Activated T-helper 1 cell treated with anti-CD3 and anti-CD28 coated beads, Interleukin-12 subunit alpha, Interleukin-12 subunit beta, Interleukin-2, Interleukin-4 antibody, amounts not matched to agents 30 ng/mL and 10 ng/mL and 1 ng/mL, durations not matched to agents 14 hours and 24 hours and 36 hours (primary cell): ENCODE measurements at places on chromosomes 11 and 22.

- DNase-seq, result no peak
Measured at GRCh38 chr11:113091481-113091780, 130.2 kb downstream of the NCAM1 start.

- no peak for DNase-seq
Measured at GRCh38 chr11:107973641-107974040, 35.1 kb upstream of the CUL5 start.

DNA sequence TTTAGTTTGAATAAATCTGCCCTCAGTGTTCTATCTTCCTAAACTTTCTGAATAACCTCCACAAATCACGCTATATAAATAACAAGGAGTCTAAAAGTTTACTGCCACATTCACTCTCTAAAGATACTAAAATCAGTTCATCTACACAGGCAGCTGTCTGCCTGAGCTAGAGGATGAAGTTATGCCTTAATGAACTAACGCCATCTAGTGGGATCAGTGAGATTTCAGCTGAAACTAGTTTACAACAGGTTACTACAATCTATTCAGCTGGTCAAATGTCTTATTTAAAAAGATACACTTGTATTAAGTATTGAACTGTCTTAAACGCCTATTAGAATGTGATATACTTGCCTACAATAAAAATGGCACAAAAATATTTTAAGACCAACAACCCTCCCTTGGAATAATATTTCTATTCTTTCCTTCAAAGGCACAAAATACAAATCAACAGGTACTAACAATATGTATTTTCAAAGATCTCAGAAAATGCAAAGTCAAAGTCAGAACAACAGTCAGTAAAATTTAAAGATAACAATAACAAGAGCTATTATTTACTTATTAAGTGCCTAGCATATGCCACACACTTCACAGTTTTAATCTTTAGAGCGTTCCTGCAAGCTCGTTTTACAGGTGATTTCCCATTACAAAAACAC is 84.1 kb downstream of the LARGE2 start:
- DNase-seq, result no peak

DNA sequence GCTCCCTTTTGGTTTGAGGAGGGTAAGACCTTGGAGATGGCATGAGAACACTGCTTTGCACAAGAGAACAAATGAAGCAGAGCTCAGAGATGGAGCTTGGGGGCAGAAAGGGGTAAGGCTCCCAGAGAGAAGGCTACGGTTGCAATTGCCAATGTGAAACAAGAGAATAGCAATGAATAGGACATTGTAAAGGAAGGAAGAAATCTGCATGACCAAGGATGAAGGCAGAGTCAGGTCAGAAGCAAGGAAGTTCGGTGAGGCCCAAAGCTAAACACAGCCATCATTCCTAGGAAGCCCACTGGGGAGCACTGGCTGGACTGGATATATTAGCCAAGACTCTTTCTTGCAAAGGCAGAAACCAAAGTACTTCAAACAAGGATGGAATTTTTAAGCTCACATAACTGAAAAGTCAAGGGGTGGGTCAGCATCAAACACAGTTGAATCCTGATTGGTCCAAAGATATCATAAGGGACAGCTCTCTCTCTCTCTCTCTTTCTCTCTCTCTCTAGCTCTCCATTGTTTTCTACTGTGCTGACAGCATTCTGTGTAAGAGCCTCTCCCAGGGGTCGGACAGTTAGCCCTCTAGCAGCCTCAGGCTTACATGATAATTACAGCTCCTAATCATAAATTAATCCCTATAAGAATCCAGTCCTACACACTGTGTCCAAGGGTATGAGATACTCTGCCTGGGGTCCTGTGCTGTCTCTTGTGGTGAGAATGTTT is 484.3 kb downstream of the SOX6 start:
- DNase-seq, result no peak

DNA sequence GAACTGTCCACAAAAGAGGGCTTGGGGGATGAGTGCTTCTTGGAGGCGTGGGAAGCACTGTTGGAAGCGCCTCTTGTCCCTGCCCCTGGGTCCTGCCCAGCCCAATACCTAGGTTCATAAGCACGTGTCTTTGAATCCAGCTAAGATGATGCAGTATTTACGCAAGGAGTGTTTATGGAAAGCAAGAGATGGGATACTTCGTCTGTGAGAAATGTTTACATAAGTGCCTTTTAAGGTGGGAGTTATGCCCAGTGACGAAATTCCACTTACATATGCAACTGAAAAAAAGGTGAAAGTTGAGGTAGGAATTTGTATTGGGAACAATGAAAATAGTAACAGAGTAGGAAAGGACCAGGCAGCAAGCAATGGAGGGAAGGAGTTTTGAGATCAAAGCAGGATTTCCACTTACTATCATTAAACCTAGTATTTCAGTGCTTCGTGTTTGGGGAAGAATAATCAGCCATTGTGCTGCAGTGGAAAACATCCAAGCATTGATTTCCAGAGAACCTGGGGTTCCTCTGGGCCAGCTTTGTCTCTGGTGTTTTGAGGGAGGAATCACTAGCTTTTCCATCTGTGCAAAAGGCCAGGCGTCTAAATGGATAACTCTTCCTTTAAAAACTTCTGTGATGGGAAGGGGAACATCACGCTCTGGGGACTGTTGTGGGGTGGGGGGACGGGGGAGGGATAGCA is 115.3 kb upstream of the TTC12 start:
- DNase-seq, result no peak

DNA sequence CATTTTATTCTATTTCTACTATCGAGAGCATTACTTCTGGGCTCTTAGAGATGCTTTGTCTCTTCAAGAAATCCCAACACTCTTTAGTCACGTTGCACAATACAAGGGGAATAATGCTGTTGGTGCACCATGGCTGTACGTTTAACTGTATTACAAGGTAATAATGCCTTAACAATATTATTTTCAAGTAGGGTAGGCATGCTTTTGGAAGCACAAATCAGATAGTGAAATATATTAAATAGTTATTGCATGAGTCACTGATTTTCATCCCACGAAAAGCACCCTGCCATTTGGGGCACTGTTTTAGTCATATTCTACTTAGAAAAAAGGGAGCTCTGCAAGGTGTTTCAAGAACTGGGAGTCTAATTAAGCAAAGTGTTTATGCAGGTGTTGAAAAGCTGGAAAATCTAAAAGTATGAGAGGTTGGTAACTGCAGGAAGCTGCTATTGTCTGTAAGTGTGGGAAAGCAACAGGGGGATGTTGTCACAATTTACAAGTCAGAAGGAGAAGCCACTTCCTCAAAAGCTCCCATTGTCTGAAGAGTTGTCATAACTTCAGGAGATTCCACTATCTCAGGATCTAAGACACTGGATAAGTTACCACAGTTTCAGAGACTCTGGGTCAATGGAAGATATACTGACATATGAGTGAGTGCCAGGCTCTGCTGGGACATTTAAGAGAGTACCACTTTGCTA is 218.2 kb downstream of the JRKL start:
- no peak for DNase-seq

- DNase-seq, result no peak
Measured at GRCh38 chr11:100756559-100756958, 69.5 kb downstream of the ARHGAP42 start.

- DNase-seq, result no peak
Measured at GRCh38 chr11:82465481-82465880, 268.2 kb downstream of the FAM181B start.

GRCh38 chr22:38106814-38107578 is 3.5 kb downstream of the BAIAP2L2 start:
- no peak for DNase-seq

DNA sequence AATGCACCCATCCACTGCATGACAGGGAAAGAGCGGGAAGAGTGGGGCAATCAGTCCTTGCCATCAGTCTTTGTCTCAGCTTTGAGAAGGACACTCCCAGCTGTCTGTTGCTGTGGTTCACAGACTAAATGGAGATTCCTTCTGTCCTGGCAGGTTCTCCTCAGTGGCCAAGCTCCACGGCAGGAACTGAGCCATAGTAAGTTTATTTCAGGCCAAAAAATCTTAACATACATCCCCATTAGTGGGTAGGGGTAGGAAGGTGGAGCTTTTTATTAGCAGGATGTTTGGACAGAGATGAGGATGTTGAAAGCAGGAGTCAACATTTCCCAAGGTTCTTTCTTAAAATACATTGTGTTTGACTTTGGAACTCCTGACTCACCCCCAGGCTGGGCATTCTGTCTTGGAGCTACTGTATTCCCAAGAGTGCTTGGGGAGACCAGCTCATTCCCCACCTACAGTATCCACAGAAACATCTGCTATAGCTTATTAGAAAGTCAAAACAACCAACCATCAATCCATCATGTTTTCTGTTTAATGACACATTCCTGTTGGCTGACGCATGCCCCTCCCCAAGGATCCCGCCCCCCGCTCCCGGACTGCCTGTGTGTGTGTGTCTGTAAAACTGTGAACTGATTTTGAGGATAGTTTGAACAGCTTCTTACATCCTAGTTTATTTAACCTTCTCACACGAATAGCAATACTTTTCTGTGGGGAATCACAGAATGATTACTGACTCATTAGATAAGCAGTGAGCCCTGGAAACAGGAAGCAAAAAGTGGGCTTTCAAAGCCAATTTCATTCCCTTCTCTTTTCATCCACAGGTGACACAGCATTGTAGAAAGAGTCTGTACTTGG is 109.5 kb downstream of the CCDC81 start:
- DNase-seq, result no peak

- no peak for DNase-seq
Measured at GRCh38 chr11:111871693-111872161, 346 bp upstream of the ALG9 start.

GRCh38 chr22:43338766-43339345 is 4.3 kb downstream of the SCUBE1 start:
- no peak for DNase-seq

DNA sequence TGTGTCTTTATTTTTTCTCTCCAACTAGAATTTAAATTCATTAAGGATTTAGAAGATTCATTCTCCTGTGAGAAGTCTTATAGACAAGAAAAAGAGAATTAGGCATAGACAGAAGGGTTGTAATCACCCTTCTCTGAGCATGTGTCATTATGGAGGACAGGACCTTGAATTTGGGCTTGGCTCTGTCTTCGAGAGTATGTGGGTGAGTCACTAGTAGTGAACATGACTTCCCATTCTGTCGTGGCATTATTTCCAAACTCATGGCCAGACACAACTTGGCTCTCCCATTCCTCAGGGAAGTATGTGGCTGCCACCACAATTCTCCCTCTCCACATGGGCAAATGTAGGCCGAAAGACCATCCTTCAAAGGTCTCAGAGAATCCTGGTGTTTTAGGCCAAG is 14.3 kb upstream of the ANKK1 start:
- no peak for DNase-seq

- no peak for DNase-seq
Measured at GRCh38 chr11:111913997-111914396, 1.5 kb downstream of the HSPB2 start.

DNA sequence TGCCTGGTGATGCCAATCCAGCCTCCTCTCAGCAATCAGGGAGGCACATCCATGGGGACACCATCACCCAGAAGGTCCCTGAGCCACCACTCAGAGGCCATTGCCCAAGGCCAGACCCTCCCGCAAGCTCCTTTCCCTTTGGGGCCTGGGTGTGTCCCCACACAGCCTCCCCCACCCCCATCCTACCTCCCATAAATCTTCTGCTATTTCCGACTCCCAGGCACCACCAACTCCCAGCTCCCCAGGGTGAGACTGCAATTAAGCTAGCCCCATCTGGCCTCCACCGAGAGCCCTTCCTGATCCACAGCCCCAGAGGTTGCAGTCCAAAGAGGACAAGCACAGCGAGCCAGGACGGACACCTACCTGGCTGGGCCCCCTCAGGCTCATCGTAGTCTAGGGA is 6.3 kb downstream of the ARHGAP1 start:
- no peak for DNase-seq

GRCh38 chr11:131838016-131838415 is 467.6 kb downstream of the NTM start:
- DNase-seq, result no peak

- DNase-seq, result no peak
Measured at GRCh38 chr11:46099963-46100316, 21.3 kb downstream of the PHF21A start.

DNA sequence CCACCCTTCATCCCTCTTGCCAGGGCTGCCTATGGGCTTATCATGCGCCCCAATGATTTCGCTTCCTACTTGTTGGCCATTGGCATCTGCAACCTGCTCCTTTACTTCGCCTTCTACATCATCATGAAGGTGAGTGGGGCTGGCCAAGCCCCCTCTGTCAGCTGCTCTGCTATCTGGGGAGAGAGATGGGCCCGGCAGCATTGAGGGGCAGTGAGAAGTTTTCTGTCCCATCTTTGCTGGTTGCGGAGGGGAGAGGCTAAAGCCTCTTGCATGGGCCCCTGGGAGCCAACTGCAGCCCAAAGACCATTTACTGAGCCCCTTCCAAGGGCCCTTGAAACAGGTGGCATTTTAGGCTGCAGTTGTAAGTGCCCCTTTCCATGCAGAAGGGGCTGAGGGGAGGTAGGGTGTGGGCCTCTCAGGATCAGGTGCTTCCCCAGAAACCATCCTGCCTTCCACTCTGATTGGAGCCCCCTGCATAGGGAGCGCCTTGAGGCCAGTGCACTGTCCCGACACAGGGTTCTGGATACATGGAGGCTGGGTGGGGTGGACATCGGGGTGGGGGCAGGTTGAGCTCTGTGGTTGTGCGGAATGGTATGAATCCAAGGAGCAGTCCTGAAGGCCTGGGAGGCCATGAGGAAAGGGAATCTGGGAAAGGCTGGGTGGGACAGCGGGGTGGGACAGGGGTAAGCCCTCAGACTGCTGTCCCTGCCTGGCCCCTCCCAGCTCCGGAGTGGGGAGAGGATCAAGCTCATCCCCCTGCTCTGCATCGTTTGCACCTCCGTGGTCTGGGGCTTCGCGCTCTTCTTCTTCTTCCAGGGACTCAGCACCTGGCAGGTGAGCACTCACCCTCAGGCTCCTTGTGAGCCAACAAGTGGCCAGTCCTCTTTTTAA is 5.8 kb upstream of the TAGLN start:
- no peak for DNase-seq

GRCh38 chr22:27614006-27614649 is 187.4 kb downstream of the MN1 start:
- no peak for DNase-seq

DNA sequence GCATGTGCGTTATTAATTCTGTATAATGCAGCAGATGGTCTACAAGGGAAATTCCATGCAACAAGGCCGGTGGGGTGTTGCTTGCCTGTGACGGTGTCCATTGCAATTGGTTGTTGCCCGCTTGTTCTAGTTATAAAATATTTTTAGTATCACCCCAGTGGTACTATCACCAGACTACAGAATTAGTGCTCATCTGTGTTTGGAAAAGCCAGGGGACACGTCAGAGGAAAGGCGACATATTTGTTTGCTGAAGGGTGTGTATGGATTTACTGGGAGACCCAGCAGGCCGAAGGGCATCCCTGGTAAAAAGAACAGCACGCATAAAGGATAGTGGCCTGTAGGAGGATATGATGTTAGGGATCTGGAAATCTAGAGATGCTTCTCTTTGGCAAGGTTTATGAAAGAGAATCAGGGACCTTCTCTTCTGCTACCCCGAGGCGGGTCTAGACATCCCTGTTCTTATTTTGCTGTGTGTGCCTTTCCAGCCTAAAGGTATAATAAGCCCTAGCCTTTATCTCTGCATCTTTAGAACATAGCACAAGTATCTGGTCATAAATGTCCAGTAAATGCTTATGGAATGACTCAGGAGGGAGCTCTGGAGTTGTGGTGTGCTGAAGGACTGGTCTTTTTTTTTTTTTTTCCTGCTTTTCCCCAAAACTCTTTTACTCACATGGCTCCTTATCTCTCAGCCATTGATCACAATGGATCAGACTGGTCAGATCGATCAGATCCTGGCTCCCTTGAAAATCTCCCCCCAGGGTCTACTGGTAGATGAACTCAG is 90.9 kb downstream of the LDLRAD3 start:
- DNase-seq, result no peak
